ENCODE measurements at places on chromosomes 6 and 20. TPM values are rescaled to one million over a fixed set of nuclear protein-coding genes. Genes with fewer than 3 reads are reported as not detected.

Gene RAB23
- total RNA-seq, result 7.1 TPM

Gene EGFL8
- 10.5 TPM for total RNA-seq

Gene WFDC2
- total RNA-seq, result 5.6 TPM

- no peaks in the 10 kb centered on the region for H3K27me3 ChIP-seq
- H3K27ac ChIP-seq, result no peak overlapping the region
- H3K4me1 ChIP-seq, result peaks cover 4% of the 10 kb centered on the region
- H3K4me3 ChIP-seq, result no peak overlapping the region
- DNase-seq, result no peak
- peaks cover 22% of the 10 kb centered on the region for H3K36me3 ChIP-seq
These were observed 69.5 kb downstream of the ESF1 start for GRCh38 chr20:13715171-13715570.

GRCh38 chr6:88370127-88370710 is 204.1 kb upstream of the CNR1 start:
- no peak overlapping the region for H3K4me3 ChIP-seq
- H3K27ac ChIP-seq, result no peak overlapping the region
- H3K4me1 ChIP-seq, result no peaks in the 10 kb centered on the region
- no peak for DNase-seq
- no peaks in the 10 kb centered on the region for H3K36me3 ChIP-seq

Gene COX4I2
- total RNA-seq, result 4.1 TPM

GRCh38 chr6:46356543-46356942 is 134.7 kb downstream of the RCAN2 start:
- no peaks in the 10 kb centered on the region for H3K36me3 ChIP-seq
- H3K27ac ChIP-seq, result no peak overlapping the region
- no peaks in the 10 kb centered on the region for H3K4me1 ChIP-seq
- DNase-seq, result no peak

Gene RAB32
- total RNA-seq, result 40.8 TPM

Measured in thymus (tissue), 14 donors.